Motor neuron (in vitro differentiated cells): ENCODE measurements at places on chromosomes 1 and 21. TPM values are rescaled to one million over a fixed set of nuclear protein-coding genes. Genes with fewer than 3 reads are reported as not detected.

Gene EXTL1
- 22.6 and 24.9 TPM in 2 replicates for total RNA-seq

Gene MAP3K7CL
- 4.0 and 6.1 TPM in 2 replicates for total RNA-seq

Gene KCNE2
- total RNA-seq, result 1.1 TPM in 1 of 2 replicates, not detected in the other

Gene ATAD3C
- 1.1 and 1.5 TPM in 2 replicates for total RNA-seq

Gene CNR2
- 0.13 and 0.14 TPM in 2 replicates for total RNA-seq

Gene PRR9
- total RNA-seq, result not detected in 2 replicates

Gene TCEA3
- 3.2 and 3.8 TPM in 2 replicates for total RNA-seq

Gene C4BPA
- 2.2 and 2.3 TPM in 2 replicates for total RNA-seq

Gene C1orf141
- 0.33 and 0.39 TPM in 2 replicates for total RNA-seq

Gene RAVER2
- total RNA-seq, result 9.7 and 12.5 TPM in 2 replicates

Gene EVI5
- 22.7 and 27.9 TPM in 2 replicates for total RNA-seq

Gene PADI3
- 0.04 TPM in 1 of 2 replicates, not detected in the other for total RNA-seq

Gene PTPRC
- 3.1 and 3.4 TPM in 2 replicates for total RNA-seq
